ENCODE measurements at places on chromosomes 4 and X. TPM values are rescaled to one million over a fixed set of nuclear protein-coding genes. Genes with fewer than 3 reads are reported as not detected.

DNA sequence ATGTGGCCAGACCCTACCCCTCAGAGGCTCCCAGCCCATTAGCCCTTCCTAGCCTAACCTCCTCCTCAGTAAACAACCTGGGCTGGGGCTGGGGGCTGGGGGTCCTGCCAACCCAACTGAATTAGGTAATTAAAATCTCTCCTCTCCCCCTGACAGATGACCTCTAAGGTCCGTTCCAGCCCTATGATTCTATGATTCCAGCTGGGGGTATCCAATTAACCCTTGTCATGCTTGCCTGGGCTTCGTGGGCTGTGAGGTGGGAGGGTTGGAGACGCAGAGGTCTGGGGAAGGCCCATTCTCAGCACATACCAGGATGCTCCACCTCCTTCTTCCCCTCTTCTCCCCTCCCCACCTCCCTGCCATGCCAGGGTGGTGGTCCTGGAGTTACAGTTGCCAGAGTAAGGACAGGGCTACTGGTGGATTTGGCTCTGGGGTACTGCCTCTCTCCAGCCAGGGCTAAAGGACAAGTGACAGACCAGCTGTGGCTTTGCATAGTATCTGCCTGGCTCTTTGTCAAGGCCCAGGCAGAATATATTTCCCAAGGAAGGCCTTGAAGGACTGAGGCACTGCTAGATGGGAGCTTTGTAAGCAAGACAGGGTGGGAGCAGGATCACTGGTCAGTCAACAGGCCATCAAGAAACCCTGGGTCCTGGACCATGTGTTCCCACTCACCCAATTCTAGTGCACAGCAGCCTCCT, 82.1 kb downstream of the EFNB1 start:
- no peak for DNase-seq

GRCh38 chr4:123743848-123744247, 347.3 kb downstream of the SPRY1 start:
- no peak for DNase-seq

GRCh38 chrX:69361311-69361845, 142.7 kb upstream of the NALF2 start:
- DNase-seq: no peak

- DNase-seq: no peak
Measured at GRCh38 chr4:101806914-101807313, 16.4 kb downstream of the BANK1 start.

GRCh38 chr4:151833174-151833573, 72.4 kb upstream of the GATB start:
- no peak for DNase-seq

The ARAF gene
- 75.4 TPM for total RNA-seq

The TMEM164 gene
- 18.7 TPM for total RNA-seq

All from activated CD4-positive, alpha-beta memory T cell treated with anti-CD3 and anti-CD28 coated beads, Interleukin-2, amount 10 ng/mL, durations not matched to agents 7 days and 5 days (primary cell).